ENCODE measurements at places on chromosomes 13 and 19.

DNA sequence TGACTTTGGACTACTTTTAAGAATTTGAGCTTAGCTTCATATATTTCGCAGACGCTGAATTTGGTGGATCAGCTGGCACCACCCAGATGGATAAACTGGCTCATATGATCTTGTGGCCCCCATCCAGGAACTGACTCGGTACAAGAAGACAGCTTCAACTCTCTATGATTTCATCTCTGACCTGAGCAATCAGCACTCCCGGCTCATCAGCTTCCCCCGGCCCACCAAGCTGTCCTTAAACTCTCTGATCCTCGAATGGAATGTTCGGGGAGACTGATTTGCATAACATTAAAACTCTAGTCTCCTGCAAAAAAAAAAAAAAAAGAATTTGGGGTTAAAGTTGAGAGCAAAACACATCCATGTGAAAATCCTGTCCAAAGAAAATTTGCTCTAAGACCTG, 71.4 kb upstream of the IRS2 start:
- no peak for DNase-seq

DNA sequence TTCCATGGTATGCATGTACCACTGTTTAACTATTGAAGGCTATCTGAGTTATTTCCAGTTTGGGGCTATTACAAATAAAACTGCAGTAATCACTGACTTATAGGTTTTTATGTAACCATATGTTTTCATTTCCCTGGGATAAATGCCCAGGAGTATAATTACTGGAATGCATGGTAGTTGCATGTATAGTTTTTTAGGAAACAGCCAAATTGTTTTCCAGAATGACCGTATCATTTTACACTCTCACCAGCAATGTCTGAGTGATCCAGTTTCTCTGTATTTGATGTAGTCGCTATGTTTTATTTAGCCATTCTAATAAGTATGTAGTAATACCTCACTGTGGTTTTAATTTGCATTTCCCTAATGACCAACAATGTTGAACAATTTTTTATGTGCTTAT, 42.0 kb downstream of the CYSLTR2 start:
- DNase-seq, result no peak

GRCh38 chr13:20002787-20003186, 44.3 kb downstream of the ZMYM2 start:
- DNase-seq, result no peak

DNA sequence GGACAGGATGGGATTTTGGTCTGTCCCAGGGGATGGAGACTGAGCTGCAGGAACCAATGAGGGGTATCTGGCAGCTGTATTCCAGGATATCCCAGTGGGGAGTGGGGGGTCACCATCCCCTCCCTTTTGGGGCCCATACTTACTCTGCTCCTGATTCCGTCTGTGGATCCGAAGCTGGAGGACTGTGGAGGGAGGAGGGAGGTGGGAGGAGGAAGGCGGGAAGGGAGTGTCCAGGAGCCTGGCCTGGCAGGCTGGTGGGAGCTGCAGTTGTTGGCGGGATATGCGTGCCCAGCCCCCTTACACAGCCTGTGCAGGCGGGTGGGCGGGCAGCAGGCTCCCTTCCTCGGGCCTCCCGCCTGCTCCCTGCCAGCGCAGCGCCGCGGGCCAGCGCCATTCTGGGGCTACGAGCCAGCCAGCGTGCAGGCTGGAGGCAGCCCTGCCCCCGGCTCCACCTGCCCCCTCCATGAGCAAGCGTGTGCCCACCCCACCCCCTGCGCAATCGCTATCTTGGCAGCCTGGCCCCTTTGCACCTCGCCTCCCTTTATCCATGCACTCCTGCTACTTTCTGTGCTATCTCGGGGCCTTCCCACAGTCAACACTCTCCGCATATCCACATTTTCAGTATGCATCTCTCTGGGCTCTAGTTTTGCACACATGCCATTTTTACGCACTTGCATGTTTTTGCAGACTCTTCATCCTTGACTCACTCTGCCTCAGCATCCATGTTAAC, 2.8 kb downstream of the MAMSTR start:
- no peak for DNase-seq

GRCh38 chr13:34155931-34156607, 338.1 kb downstream of the RFC3 start:
- no peak for DNase-seq

DNA sequence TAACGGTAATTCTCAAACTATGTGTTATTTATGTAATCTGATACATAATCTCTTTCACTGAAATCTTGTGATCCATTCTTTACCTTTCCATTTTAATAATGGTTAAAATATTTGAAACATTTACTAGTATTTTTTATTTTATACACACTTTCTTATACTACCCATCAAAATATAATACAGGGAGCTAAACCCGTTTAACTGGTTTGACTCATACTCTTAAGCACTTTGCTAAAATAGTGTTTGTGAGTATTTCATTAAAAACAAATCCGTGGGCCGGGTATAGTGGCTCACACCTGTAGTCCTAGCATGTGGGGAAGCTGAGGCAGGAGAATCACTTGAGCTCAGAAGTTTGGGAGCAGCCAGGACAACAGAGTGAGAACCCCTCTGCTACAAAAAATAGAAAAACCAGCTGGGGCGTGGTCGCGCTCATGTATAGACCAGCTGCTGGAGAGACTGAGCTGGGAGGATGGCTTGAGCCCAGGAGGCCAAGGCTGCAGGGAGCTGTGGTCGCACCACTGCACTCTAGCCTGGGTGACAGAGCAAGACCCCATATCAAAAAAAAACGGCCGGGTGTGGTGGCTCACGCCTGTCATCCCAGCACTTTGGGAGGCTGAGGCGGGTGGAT, 43.8 kb upstream of the DCUN1D2 start:
- no peak for DNase-seq

GRCh38 chr19:5627395-5627904, 4.6 kb downstream of the SAFB start:
- no peak for DNase-seq

DNA sequence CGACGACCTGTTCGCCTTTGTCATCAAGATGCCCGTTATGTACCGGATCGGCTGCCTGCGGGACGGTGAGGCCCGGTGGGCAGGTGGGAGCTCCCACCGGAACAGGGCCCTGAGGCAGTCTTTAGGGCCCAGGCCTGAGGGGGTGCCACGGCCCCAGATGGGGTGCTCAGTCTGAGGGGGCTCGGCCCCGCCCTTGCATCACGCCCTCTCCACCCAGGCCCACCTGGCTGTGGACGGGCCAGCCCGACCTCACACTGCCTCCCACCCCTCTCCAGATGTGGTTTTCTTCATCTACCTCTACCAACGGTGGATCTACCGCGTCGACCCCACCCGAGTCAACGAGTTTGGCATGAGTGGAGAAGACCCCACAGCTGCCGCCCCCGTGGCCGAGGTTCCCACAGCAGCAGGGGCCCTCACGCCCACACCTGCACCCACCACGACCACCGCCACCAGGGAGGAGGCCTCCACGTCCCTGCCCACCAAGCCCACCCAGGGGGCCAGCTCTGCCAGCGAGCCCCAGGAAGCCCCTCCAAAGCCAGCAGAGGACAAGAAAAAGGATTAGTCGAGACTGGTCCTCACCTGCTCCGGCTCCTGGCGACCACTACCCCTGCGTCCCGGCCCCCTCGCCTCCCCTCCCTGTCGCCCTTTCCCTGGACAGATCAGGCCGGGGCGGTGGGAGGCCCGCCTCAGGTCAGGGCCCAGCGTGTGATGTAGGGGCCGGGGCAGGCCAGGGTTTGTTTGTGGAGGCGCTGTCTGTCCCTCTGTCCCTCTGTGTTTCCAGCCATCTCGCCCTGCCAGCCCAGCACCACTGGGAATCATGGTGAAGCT, 8.7 kb upstream of the RELB start:
- no peak for DNase-seq

DNA sequence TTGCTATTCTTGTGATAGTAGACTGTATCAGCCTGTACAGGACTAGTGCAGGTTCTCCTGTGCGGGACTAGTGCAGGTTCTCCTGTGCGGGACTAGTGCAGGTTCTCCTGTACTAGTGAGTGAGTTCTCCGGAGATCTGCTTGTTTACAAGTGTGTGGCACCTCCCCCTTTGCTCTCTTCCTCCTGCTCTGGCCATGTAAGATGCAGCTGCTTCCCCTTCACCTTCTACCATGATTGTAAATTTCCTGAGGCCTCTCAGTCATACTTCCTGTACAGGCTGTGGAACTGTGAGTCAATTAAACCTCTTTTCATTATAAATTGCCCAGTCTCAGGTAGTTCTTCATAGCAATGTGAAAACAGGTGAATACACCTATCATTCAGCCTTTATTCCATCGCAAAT, 289.6 kb downstream of the TEX29 start:
- no peak for DNase-seq

DNA sequence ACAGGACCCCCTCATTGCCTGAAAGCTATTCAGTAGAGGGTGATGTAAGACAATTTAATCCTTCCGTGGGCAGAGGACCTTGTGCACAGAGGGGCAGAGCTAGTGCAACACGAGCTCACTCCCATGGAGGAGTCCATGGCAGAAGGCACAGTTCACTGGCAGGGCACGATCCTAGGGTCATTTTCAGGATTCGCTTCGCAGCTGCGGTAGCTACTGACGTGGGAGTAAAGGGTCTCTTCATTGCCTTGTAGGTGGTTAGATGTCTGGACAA, 207.8 kb downstream of the FOXO1 start:
- DNase-seq, result no peak

- DNase-seq, result no peak
Measured at GRCh38 chr13:31001647-31002046, 69.2 kb downstream of the TEX26 start.

DNA sequence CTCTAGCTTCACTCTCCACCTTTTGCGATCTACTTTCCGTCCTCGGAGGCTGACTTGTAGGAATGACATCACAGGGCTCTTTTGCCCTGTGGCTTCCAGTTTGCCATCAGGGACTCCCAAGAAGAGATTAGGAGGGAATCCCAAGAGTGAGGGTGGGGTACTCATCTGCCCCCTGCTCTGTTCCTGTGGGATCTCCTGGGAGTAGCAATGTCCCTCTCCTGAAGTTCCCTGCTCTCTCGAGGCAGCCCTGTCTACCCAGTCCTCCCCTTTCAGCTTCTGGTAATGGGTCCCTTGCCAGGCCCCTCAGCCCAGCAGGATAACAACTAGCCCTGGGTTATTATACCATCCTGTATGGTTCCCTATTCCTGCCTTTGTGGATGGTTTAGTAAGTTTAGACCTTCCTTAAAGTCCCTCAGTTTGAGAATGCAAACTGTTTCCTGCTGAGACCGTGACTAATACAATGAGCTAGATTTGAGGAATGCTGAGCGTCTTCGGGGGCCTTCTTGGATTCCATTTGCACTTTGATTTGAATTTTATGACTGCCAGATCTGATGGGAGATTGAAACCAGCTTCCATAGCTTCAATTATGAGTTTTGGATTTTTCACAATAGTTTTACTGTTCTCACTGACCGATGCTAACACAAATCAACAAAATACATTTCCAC, 73.7 kb upstream of the IPO5 start:
- DNase-seq, result no peak

GRCh38 chr13:48493851-48494250, 39.0 kb downstream of the RCBTB2 start:
- DNase-seq, result no peak

DNA sequence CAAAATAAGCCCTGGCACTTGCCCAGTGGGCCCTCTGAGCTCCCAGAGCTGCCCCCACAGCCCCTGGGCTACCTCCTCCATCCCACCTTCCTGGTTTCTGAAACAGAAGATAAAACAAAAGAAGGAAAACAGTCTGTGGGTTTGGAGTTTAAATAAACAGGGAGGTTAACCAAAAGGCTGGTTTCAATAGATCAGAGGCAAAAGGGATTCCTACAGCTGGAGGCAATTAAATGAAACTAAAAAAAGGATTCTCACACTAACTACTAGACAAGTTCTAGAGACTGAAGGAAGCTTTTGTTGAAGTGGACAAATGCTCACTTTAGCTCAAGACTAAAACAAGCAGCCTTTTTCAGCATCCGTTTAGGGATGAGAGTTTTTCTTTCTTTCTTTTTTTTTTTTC, 569.8 kb downstream of the FGF9 start:
- no peak for DNase-seq

DNA sequence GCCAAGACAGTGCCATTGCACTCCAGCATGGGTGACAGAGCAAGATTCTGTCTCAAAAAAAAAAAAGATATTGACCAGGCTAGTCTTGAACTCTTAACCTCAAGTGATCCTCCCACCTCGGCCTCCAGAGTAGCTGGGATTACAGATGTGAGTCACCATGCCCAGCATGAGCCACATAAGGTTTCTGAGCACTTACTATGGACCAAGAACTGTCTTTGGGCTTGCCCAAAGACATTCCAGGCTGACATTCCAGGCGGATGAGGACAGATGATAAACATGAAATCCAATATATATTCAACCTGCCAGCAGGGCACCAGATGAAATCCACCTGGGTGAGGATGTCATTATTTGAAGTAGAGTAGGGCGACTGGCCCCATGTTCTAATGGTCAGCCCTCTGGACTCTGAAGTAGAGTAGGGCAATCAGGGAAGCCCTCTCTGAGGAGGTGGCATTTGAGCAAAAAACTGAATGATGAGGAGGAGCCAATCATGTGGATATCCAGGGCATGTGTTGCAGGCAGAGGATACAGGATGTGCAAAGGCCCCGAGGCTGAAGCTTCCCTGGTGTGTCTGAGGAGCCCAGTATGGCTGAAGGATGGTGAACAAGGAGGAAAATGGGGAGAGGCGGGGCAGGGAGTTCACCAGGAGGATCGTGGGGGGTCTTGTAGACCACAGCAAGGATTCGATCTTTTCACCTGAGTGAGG, 4.0 kb downstream of the C19orf38 start:
- DNase-seq, result no peak

GRCh38 chr19:35332817-35333216, 3.8 kb downstream of the CD22 start:
- DNase-seq, result no peak

DNA sequence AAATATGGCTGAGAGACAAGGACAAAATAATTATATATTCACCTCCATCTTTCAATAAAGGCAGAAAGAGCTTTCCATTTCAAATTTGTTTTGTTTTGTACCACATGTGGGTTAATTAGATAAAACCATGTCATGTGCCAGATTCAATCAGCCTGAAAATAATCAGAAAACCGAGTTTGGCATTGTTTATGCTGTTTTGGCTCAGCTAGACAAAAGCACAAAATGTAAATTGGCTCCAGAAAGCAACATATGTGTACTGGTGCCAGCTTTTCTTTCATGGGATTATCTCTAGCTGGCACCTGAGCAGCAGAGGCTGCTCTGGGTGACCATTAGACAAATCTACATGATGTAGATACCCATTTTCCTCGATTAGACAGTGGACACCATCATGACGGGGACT, 9.2 kb upstream of the DNAJC15 start:
- no peak for DNase-seq

- DNase-seq, result no peak
Measured at GRCh38 chr13:54706336-54706735, 1677.7 kb downstream of the OLFM4 start.

DNA sequence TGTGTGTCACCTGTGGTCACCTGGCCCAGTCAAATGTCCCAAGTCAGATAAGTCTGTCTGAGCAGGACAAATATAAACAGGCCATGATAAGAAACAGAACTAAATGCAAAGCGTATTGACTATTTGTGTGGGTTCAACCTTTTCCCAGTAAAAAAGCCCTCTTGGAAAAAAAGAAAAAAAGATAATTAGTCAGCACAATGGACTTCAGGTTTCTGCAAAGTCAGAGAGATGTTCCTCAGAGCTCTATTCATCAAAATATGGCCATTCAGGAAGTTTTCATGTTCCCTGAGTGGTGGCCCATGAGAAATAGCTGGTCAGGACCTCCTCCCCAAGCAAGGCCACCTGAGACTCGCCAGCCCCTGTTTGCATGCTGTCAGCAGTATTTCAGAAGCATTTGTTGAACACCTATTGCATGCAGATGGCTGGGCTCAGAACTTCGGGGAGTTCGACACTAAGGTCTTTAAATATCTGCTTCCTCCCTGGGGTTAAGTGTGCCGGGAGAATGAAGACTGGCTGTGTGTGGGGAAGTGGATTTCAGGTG, 2.7 kb downstream of the FFAR3 start:
- no peak for DNase-seq

Data from stimulated activated CD4-positive, alpha-beta T cell treated with anti-CD3 and anti-CD28 coated beads, Interleukin-1b, Interleukin-23, amount 100 ng/mL, for 1 hour (primary cell).